Neural crest cell (in vitro differentiated cells): ENCODE measurements at places on chromosomes 7 and 10. TPM values are rescaled to one million over a fixed set of nuclear protein-coding genes. Genes with fewer than 3 reads are reported as not detected.

VOPP1 gene
- 50.7 and 51.6 TPM in 2 replicates for total RNA-seq

CRTAC1 gene
- 0.82 and 1.1 TPM in 2 replicates for total RNA-seq

DKK1 gene
- total RNA-seq, result 3.3 and 3.9 TPM in 2 replicates

CD36 gene
- total RNA-seq, result 0.23 and 0.40 TPM in 2 replicates

PLEKHS1 gene
- not detected in 2 replicates for total RNA-seq

PTPRN2 gene
- 30.9 and 32.2 TPM in 2 replicates for total RNA-seq

CDNF gene
- total RNA-seq, result 1.1 and 1.5 TPM in 2 replicates

DNA sequence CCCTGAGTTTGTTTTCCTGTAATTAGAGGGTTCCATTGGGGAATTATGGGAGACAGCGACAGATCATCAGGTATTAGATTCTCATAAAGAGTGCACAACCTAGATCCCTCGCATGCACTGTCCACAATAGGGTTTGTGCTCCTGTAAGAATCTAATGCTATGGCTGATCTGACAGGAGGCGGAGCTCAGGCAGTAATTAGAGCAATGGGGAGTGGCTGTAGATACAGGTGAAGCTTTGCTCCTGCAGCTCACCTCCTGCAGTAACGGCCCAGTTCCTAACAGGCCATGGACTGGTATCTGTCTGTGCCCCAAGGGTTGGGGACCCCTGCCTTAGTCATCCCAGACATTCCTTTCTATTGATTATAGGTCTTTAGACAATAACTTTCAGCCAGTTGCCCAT, 894 bp upstream of the ZSCAN21 start:
- DNase-seq, result no peak

DNA sequence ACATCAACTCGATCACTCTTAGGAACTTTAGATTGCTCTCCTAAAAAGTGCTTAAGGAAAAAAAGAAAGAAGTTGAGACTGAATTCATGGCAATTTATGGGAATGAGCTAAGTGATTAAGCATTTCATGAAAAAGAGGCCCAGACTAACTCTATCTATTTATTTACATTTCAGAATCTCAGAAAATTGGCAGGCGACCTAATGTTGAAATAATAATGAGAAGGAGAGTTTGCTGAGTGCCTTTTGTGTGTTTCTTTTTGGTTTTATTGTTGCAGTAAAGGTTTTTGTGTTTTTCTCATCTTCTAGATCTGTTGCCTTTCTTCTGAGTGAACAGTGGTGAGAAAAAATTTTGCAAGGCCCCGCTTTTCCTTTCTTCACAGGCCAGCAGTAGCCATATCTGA, 3.8 kb downstream of the GRK5 start:
- DNase-seq, result no peak

DNA sequence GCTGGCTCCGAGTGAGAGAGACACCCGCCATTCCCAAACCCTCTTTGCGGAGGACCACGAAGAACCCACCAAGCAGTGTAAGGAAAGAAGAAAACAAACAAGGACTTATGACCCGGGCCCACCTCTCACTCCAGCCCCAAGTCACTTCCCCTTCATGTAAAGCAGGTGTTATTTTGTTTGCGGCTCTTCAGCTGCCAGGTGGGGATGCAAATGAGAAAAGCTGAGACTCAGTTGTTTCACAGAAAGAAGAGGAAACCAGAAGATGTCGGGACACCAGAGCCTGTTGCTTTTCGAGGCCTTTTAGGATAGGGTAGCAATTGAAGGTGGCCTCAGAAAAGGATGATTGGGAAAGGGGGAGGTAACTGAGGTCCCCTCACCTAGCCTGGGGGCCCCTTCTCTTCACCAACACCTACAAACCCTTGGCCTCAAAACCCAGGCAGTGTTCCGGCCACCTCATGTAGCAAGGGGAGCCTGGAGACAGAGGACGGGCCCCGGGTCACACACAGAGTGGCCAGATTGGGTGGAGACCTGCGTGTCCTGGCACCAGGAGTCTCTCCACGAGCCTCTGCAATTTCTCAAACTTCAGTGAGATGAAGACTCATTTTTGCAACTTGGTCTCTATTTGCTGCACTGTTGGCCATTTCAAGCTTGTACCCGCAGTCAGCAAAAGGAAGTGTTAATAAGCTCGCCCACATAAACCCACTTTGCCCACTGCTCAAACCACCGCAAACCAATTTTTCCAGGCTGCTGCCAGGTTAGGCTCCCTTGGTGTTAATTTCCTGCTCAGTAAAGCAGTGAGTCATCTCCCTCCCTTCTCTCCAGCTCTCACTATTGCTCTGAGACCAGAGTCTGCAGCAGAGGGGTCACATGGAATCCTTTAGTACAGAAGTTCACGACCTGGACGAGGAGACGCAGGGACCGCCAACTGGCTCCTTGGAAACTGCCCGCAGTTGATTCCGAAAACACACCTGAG, 45.5 kb downstream of the AOC1 start:
- no peak for DNase-seq

GRCh38 chr10:52632591-52632990, 140.0 kb downstream of the MBL2 start:
- DNase-seq, result no peak

GRCh38 chr7:113414401-113415035, 296.2 kb upstream of the SMIM30 start:
- DNase-seq, result no peak

GRCh38 chr10:3935933-3936359, 150.9 kb upstream of the KLF6 start:
- no peak for DNase-seq

GRCh38 chr7:76304888-76305375, 2.5 kb downstream of the HSPB1 start:
- no peak for DNase-seq

DNA sequence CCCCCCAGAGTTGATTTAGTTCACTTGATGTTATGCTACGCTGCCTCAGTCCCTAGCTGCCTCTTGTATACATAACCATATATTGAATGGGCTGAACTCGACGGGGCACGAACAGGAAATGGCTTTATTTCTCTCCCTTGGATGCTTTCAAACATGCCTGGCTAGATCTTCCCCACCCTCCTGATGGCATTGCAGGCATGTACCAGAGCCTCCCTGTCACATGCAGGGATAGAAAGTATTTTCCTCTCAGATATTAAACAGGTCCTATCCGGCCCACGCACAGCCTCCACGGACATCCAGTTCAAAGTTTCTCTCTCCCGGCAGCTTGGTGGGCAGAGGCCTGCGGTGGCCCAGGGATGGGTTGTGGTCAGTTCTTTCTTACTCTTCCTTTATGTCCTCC, 422.1 kb downstream of the RPS24 start:
- DNase-seq, result no peak

GRCh38 chr7:22696541-22697228, 30.3 kb upstream of the IL6 start:
- DNase-seq, result no peak

- no peak for DNase-seq
Measured at GRCh38 chr10:88117869-88118632, 254.6 kb downstream of the PTEN start.

GRCh38 chr7:11430112-11430511, 401.9 kb downstream of the THSD7A start:
- DNase-seq, result no peak
